Muscle of leg (tissue), 16 donors: ENCODE measurements at places on chromosomes 2 and 18. TPM values are rescaled to one million over a fixed set of nuclear protein-coding genes. Genes with fewer than 3 reads are reported as not detected.

TSPYL6 gene
- total RNA-seq = 0.04 TPM

CNGA3 gene
- 0.40 TPM for total RNA-seq

TLX2 gene
- not detected for total RNA-seq

EMX1 gene
- total RNA-seq = not detected

FOXD4L1 gene
- total RNA-seq = 0.13 TPM

GRHL1 gene
- total RNA-seq = 1.0 TPM

KLHL30 gene
- 16.2 TPM for total RNA-seq

PXDN gene
- 95.4 TPM for total RNA-seq

ABCG8 gene
- total RNA-seq = not detected
